ENCODE measurements at places on chromosomes 2 and 18.

GRCh38 chr2:104163611-104164130 lies 690.2 kb upstream of the POU3F3 start:
- DNase-seq = no peak

- DNase-seq = no peak
Measured at GRCh38 chr2:213722565-213722964, 438.3 kb downstream of the SPAG16 start.

GRCh38 chr2:81235601-81236000 lies 931.0 kb upstream of the LRRTM1 start:
- DNase-seq = no peak

GRCh38 chr18:13289481-13290205 lies 71.1 kb downstream of the LDLRAD4 start:
- peak; percentile 57 for DNase-seq

DNA sequence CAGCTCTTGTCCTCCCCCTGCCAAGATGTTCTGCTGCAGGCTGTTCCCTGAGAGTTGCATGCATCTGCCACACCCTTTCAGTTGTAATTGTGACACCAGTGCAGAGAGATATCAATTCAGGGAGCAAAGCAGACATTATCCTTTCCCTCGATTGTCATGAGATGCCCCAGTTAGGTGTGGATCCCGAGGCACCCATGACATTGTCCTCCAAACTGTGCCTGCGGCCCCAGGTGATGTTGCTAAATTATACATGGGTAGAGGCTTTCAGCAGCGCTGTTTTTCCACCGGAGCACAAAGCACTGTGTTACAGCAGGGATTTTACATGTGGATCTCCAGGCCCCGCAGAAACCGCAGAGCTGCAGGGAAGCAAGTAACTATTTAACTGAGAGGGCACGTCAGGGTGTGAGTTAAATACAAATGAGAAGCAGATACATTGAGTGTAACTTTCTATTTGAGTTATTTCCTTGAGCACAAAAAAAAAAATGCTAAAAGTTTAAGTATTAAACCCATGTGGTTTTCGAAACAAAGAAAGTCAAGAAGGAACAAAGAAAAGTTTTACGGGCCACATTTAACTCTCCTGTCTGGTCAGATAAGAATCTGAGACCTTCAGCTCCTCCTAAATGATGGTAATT lies 90.3 kb upstream of the BCL2L11 start:
- no peak for DNase-seq

DNA sequence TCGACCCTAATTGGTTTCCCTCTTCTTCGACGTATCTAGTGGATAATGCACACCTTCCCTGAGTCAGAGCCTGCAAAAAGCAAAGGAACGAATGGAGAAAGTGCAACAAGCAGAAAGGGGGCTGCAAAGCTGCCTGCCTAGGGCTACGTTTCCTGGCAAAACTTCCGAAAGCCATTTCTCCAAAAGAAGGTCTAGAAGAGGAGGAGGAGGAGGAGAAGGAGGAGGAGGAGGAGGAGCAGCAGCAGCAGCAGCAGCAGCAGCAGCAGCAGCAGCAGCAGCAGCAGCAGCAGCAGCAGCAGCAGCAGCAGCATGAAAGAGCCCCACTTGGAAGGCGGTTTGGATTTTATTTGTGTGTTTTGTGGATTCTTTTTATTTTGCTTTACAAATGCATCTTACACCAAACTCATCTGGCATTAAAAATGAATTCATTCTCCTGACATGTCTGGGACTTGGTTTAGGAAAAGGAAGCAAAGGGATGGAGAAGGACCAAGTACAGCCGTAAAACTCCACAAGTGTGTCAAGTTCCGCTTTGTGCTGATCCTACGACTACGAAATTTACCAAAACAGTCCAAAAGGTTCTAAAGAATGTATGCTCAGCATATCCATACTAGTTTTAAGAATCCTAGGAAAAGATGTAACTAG lies 2.0 kb downstream of the TCF4 start:
- peak; percentile 70 for DNase-seq

- DNase-seq = no peak
Measured at GRCh38 chr2:149005471-149006077, 32.9 kb upstream of the LYPD6B start.

DNA sequence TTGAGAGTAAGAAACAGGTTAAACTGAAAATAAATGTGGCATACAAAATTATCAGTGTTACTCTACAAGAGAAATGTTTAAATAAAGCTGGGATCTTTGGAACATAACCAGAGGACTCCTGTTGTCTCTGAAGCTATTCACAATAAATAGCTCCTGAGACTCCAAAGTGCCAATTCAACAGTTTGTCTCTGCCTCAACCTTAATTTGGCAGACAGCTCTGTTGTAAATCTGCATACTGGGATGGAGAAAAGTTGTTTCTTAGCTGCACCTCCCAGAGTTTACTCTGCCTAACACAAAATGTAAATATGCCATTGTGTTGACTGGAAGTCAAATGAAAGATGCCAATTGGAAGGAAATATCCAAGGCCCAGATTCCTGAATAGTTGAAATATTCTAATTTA lies 238.5 kb upstream of the EPHA4 start:
- DNase-seq = no peak

- no peak for DNase-seq
Measured at GRCh38 chr18:76385681-76385975, 109.4 kb downstream of the ZNF516 start.
